ENCODE measurements at places on chromosomes 7 and 10.

DNA sequence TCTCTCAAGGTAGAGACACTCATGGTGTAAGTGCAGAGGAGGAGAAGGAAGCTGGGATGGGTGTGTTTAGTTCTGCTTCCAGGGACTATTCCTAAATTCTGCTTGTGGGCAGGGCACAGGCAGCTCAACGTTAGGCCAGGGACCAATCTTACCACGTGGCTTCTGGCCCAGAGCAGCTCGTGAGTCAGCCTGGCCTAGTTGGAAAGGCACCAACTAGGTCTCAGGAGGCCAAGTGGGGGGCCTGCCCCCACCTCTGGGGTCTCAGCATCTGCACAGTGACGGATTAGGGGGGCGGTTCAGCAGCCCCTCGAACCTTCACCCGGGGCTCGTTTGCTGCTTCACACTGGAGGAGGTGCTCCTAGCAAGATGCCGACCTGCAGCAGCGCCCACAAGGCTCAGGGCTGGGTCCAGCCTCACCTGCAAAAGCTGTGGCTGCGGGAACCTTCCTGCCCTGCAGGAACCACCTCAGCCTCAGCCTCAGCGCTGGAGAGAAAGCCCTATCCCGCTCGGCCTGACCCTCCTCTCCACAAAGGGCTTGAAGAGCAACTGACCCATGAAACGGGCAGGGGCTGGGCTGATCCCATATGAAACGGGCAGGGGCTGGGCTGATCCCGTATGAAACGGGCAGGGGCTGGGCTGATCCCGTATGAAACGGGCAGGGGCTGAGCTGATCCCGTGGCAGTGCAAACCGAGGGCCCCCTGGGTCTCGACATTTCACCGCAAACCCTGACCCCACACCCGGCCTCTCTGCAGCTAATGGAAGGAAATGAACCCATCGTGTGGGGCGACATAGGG is 447.4 kb downstream of the DNAJB6 start:
- no peak for DNase-seq

DNA sequence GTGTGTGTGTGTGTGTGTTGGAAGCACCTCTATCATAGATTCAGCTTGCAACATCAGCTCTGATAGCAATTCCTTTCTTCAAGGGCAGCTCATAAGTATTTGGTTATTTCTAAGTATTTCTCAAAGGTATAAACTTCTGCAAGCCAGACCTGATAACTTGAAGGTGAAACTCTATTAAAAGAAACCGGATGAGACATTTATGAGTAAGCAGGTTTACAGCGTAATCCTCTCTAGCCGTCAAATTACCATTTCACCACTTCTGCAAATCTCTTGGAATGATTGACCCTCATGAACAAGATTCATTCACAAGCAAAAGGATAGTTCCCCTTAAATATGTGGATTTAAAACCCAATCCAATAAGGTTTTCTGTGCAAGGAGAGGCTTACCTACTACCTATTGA is 23.1 kb downstream of the PDE1C start:
- DNase-seq: no peak

GRCh38 chr10:124665980-124666379 is 78.2 kb downstream of the FAM53B start:
- no peak for DNase-seq

GRCh38 chr7:111329367-111330234 is 232.7 kb downstream of the IMMP2L start:
- no peak for DNase-seq

GRCh38 chr10:48187713-48188485 is 86.6 kb downstream of the FRMPD2 start:
- no peak for DNase-seq

GRCh38 chr7:6256109-6256483 is 16.3 kb downstream of the CYTH3 start:
- DNase-seq: no peak

- DNase-seq: no peak
Observed at GRCh38 chr7:104652865-104653264, 324.5 kb downstream of the LHFPL3 start.

DNA sequence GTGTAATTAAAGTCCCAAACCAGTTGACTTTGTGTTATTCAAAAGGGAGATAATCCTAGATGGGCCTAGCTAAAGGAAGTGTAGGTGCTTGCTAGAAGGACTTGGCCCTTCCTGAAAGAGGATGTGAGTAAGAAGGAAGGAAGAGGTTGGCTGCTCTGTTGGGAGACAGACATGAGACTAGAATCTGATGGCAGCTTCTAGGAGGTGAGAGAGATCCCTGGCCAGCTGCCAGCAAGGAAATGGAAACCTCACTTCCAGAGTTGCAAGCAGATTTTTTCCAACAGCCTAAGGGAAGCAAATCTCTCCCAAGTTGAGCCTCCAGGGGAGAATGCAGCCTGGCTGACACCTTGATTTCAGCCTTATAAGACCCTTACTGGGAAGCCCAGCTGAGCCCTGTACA is 368.4 kb upstream of the ZMIZ1 start:
- DNase-seq: no peak

GRCh38 chr10:114912470-114912859 is 25.5 kb upstream of the TRUB1 start:
- no peak for DNase-seq

GRCh38 chr10:132647424-132647823 is 109.8 kb downstream of the INPP5A start:
- no peak for DNase-seq

DNA sequence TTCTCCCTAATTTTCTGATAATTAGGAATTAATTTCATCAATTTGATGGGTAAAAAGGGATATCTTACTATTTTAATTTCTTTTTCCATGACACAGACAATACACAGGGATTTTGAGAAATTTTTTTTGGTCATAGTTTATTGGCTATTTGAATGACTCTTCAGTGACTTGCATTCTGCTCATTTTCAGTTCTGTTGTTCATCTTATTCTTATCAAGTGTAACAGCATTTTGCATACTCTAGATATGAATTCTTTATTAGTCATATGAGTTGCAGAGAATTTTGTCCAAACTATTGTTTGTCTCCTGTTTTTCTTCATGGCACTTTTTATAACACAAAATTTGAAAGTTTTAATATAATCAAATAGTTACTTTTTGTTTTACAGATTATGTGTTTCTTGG is 41.7 kb downstream of the MKLN1 start:
- no peak for DNase-seq

- no peak for DNase-seq
Observed at GRCh38 chr7:3598854-3599253, 297.8 kb downstream of the SDK1 start.

DNA sequence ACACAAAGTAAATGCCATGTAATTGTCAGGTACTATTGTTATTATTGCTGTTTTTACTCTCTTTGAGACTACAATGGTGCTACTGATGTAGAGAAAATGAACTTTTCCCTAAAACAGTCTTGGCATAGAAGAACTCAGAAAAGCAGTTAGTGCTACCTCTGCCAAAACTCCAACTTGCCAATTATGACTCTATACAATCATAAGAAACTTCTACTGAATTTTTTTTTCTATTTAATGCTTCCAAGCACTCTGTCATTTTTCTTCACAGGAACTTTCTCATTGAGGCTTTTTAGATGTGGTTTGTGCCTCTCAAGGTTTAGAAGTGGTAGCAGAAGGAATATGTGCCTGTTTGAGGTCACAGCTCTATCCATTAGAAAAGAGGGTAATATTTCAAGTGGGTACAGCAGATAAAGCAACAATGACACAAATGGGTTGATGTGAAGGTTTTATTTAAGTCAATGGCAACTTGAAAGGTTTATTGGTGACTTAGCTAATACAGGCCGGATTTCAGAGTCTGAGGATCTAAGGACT is 64.0 kb upstream of the FERD3L start:
- no peak for DNase-seq

- no peak for DNase-seq
Observed at GRCh38 chr10:125159486-125159931, 854 bp downstream of the CTBP2 start.

- no peak for DNase-seq
Observed at GRCh38 chr10:19826712-19827111, 10.5 kb downstream of the PLXDC2 start.

- no peak for DNase-seq
Observed at GRCh38 chr10:125783957-125784356, 8.3 kb upstream of the MMP21 start.

- no peak for DNase-seq
Observed at GRCh38 chr7:107779647-107780099, 23.4 kb downstream of the SLC26A3 start.

DNA sequence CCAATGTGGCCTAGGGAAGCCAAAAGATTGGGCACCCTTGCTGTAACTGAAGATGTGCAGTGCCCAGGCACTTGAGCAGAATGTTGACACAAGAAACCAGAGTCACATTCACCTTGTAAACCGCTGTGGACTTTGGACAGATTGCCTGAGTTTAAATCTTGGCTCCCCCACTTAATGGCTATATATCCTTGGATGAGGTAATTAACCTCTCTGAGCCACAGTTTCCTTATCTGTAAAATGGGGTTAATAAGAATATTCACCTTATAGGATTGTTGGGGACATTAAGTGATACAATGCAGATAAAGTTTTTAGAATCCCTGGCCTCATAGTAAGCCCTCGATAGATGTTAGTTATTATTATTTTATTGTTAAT is 331.0 kb downstream of the LRMDA start:
- DNase-seq: no peak

- DNase-seq: no peak
Observed at GRCh38 chr7:114889646-114890285, 32.1 kb upstream of the MDFIC start.

DNA sequence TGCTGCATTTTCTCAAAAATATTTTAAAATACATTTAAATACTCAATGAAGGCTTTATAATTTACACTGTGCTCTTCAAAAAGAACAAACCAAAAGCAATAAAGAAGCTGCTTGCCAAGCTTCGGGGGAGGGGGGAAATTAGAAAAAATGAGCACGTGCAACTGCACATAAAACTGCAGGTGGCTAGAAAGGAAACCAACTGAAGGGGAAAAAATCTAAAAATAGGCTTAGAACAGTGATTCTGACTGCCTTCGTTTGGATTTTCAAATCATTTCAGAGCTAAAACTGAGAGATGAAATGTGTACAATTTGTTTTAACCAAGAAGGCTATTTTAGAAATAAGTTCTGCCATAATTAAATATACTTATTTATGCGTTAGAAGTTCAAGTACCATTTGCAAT is 61.4 kb downstream of the ABI1 start:
- peak; percentile 14 for DNase-seq

- peak; percentile 52 for DNase-seq
Observed at GRCh38 chr10:70093335-70093944, 39.2 kb downstream of the AIFM2 start.

- DNase-seq: no peak
Observed at GRCh38 chr10:72784551-72785351, 92.8 kb downstream of the MCU start.

GRCh38 chr7:157875230-157876179 is 538.7 kb downstream of the DNAJB6 start:
- DNase-seq: peak; percentile 19

GRCh38 chr7:123819001-123819400 is 26.0 kb upstream of the HYAL4 start:
- DNase-seq: no peak

- DNase-seq: no peak
Observed at GRCh38 chr7:51601461-51601860, 284.9 kb upstream of the COBL start.

- DNase-seq: no peak
Observed at GRCh38 chr7:135799881-135800280, 51.3 kb upstream of the FAM180A start.

GRCh38 chr7:4461531-4461930 is 220.6 kb upstream of the FOXK1 start:
- no peak for DNase-seq

DNA sequence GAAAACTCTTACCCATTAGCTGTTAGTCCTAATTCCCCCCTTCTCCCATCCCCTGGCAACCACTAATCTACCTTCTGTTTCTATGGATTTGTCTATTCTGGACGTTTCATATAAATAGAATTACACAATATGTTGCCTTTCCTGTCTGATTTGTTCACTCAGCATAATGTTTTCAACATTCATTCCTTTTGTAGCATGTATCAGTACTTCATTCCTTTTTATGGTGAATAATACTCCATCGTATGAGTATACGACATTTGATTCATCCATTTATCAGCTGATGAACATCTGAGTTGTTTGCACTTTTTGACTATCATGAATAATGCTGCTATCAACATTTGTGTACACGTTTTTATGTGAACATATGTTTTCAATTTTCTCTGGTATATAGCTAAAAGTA is 4.4 kb upstream of the FRAT1 start:
- DNase-seq: no peak

- no peak for DNase-seq
Observed at GRCh38 chr7:28258240-28258639, 77.6 kb upstream of the JAZF1 start.

DNA sequence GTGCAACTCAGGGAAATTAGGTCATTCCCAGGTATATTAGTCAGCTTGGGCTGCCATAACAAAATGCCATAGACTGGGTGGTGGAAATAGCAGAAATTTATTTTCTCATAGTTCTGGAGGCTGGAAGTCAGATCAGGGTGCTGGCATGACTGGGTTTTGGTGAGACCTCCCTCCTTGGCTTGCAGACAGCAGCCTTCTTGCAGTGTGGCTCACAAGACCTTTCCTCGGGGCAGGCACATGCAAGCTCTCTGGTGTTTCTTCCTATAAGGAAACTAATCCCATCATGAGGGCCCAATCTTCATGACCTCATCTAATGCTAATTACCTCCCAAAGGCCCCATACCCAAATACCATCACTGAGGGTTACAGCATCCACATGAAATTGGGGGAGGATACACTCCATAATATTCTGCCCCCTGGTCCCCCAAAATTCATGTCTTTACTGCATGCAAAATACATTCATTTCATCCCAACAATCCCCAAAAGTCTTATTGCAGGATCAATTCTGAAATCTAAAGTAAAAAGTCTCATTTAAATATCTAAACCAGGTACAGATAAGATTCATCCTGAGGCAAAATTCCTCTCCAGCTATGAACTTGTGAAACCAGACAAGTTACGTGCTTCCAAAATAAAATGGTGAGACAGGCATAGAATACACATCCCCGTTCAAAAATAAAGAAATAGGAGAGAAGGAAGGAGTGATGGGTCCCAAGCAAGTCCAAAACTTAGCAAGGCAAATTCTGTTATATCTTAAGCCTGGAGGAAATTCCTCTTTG is 17.4 kb upstream of the CBLL1 start:
- DNase-seq: no peak

DNA sequence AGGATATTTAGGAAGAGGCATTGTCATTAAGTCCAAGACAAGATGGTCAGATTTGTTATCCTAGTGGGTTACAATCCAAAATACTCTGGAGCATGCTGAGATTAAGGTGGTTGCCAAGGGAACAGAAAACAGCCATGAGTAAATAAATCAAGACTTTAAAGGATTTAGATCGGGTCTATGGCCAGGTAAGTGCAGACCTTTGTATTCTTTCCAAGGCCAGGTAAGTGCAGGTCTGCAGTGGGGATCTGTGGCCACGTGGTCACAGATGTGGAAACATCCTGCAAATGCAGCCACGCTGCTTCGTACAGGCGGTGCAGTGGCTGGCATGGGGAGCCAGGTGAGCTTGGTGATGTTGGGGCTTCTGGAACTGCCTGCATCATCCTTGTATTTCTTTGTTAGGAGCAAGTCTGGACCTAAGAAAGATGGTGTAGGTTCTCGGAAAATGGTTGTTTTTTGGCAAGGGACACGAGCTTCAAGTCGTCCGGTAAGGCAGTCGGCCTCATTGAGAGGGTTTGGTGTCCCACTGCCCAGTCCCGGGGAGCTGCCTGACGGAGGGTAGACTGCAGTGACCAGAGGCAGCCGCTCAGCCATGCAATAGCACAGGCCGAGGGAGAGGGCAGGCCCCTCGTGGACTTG is 21.8 kb downstream of the ZNF775 start:
- no peak for DNase-seq
